ENCODE measurements at places on chromosomes 1 and 21. TPM values are rescaled to one million over a fixed set of nuclear protein-coding genes. Genes with fewer than 3 reads are reported as not detected.
A peak's percentile ranks its signal among the peaks of the same experiment; 100 is the strongest.

Gene SPRR2G
- total RNA-seq: not detected

Gene NUCKS1
- 216 TPM for total RNA-seq

Gene KLHDC8A
- total RNA-seq: 0.16 TPM

Gene CRYBG2
- total RNA-seq: 8.8 TPM

Gene DYNLT4
- total RNA-seq: not detected

Gene CENPF
- 98.2 TPM for total RNA-seq

Gene LEFTY1
- 0.20 TPM for total RNA-seq

Gene LEPR
- 43.6 TPM for total RNA-seq

Gene FLG
- not detected for total RNA-seq

Gene SERPINC1
- total RNA-seq: 0.62 TPM

DNA sequence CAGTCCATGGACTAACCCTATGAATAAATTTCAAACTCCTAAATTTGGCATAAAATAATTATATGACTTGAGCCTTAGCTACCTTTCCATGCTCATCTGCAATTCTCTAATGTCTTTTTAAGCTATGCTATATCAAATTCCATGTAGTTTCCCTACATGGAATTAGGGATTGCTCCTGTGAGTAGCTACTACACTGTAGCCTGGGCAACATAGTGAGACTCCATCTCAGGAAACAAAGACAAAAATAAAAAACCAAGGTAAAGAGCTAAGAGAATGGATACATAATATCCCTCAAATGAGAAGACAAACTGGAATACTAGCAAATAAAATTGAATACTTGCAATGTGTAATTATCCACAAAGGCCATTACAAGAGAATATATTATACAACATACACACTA is 37.5 kb downstream of the ATP1B1 start:
- H3K4me3 ChIP-seq: no peak overlapping the region
- no peak for DNase-seq
- H3K27ac ChIP-seq: no peak overlapping the region
- H3K36me3 ChIP-seq: no peaks in the 10 kb centered on the region
- no peaks in the 10 kb centered on the region for H3K4me1 ChIP-seq

- H3K4me1 ChIP-seq: peaks cover 14% of the 10 kb centered on the region
- no peak overlapping the region for H3K4me3 ChIP-seq
- peak; percentile 74 for DNase-seq
- H3K36me3 ChIP-seq: no peaks in the 10 kb centered on the region
- no peaks in the 10 kb centered on the region for H3K27me3 ChIP-seq
Observed at GRCh38 chr1:46535063-46535462, 16.4 kb downstream of the KNCN start.

- H3K27ac ChIP-seq: no peak overlapping the region
- no peaks in the 10 kb centered on the region for H3K27me3 ChIP-seq
- H3K4me1 ChIP-seq: no peaks in the 10 kb centered on the region
Observed at GRCh38 chr21:30623362-30623761, 2.9 kb downstream of the KRTAP20-4 start.

GRCh38 chr21:28961927-28962326 is 30.8 kb downstream of the LTN1 start:
- DNase-seq: no peak
- H3K27ac ChIP-seq: no peak overlapping the region
- peaks cover 86% of the 10 kb centered on the region for H3K36me3 ChIP-seq
- H3K4me1 ChIP-seq: no peaks in the 10 kb centered on the region
- H3K27me3 ChIP-seq: no peaks in the 10 kb centered on the region

DNA sequence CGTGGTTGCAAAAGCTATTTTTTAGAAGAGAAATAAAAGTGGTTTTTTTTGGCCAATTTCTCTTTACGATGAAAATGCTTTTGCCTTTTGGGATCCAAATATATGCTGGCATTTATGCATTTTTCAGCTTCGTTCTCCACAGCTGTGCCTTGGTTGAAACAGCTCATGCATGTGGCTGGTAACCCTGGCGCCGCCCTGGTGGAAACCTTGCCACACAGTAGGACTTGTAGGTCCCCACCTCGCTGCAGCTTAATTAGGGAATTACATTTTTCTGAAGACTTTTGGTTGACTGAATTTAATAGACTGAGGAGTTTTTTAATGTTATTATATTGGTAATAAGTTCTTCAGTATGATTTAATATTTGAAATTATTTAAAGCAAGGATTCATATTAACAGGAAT is 12.7 kb upstream of the PCP4 start:
- H3K4me1 ChIP-seq: no peaks in the 10 kb centered on the region
- no peak overlapping the region for H3K27ac ChIP-seq
- no peaks in the 10 kb centered on the region for H3K27me3 ChIP-seq
- H3K36me3 ChIP-seq: no peaks in the 10 kb centered on the region
- H3K4me3 ChIP-seq: no peak overlapping the region
- no peak for DNase-seq

GRCh38 chr1:27591622-27592021 is 12.3 kb downstream of the AHDC1 start:
- DNase-seq: no peak
- H3K27ac ChIP-seq: no peak overlapping the region
- no peaks in the 10 kb centered on the region for H3K27me3 ChIP-seq
- H3K4me3 ChIP-seq: no peak overlapping the region
- peaks cover 17% of the 10 kb centered on the region for H3K4me1 ChIP-seq
- peaks cover 48% of the 10 kb centered on the region for H3K36me3 ChIP-seq

DNA sequence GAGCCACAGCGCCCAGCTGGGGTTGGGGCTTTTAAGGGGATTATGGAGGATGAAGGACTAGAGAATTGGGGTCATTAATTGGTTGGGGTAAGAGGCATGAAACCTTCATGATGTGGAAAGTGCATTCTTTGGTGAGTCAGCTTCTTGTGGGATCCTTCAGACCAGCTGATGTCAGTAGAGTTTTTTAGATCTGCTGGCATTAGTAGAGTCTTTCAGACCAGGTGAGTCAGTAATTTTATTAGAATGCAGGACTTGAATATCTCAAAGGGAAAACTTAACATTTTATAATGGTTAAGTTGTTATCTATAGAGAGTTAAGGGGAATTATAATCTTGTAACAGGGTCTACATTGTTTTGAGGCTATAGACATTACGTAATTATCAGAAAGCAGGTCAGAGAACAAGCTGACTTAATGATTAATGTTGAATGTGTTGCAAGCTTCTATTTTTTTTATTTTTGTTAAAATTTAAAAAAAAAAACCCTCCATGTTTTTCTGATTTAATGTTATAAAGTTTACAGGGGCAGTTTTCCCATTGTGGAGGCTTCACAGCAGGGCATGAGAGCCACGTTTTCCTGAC is 160.9 kb upstream of the FMN2 start:
- H3K36me3 ChIP-seq: no peaks in the 10 kb centered on the region
- H3K27me3 ChIP-seq: no peaks in the 10 kb centered on the region
- no peak for DNase-seq
- no peak overlapping the region for H3K27ac ChIP-seq
- no peaks in the 10 kb centered on the region for H3K4me1 ChIP-seq
- no peak overlapping the region for H3K4me3 ChIP-seq

DNA sequence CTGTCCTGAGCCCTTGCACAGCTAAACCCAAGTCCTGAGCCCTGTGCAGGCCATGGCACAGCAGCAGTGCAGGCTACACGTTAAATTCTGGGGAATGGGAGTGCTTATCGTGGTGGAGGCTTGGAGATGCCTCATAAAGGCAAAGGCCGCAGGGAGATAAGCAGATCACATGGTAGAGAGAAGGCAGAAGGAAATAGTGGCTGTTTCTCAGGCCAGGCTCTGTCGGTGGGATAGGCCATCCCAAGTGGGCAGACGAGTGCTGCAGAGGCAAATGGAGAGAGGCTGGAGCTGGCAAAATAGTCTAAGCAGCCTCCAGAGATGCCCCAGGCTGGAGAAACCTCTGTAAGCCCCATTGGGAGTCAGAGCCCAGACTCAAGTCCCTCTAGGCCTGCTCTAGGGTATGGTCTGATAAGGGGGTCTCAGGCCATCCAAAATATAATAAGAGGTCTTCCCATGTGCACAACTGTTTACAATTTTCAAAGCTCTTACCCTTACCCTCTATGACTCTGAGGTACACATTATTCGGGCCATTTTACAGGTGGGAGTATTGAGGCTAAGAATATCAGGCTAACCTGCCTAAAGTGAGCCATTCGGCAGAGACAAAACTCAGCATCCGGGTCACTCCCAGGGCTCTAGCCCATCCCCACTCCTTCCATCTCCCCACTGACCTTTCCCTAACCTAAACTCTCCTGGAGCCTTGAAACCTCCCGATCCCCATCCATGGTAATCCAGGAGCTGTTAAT is 79.6 kb downstream of the NKAIN1 start:
- H3K36me3 ChIP-seq: no peaks in the 10 kb centered on the region
- H3K4me3 ChIP-seq: no peak overlapping the region
- peaks cover 45% of the 10 kb centered on the region for H3K4me1 ChIP-seq

DNA sequence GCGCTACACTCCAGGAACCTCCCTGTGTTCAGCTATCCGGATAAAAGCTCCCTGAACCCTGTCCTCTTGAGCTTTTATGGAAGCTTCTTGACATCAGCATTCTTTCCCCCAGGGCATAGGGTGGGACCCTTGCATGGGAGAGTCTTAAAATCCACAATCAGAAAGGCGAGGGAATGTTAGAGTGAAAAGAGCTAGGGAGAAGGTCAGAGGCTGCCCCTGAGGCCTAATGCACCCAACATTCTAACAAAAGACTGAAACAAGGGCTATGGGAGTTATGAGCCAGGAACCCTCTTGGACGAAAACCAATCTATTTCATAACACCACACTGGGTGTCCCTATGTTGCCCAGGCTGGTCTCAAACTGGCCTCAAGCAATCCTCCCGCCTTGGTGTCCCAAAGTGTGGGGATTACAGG is 36.7 kb downstream of the NEK2 start:
- no peak overlapping the region for H3K4me3 ChIP-seq
- peaks cover 6% of the 10 kb centered on the region for H3K4me1 ChIP-seq
- DNase-seq: no peak
- H3K27ac ChIP-seq: no peak overlapping the region
- H3K27me3 ChIP-seq: no peaks in the 10 kb centered on the region

DNA sequence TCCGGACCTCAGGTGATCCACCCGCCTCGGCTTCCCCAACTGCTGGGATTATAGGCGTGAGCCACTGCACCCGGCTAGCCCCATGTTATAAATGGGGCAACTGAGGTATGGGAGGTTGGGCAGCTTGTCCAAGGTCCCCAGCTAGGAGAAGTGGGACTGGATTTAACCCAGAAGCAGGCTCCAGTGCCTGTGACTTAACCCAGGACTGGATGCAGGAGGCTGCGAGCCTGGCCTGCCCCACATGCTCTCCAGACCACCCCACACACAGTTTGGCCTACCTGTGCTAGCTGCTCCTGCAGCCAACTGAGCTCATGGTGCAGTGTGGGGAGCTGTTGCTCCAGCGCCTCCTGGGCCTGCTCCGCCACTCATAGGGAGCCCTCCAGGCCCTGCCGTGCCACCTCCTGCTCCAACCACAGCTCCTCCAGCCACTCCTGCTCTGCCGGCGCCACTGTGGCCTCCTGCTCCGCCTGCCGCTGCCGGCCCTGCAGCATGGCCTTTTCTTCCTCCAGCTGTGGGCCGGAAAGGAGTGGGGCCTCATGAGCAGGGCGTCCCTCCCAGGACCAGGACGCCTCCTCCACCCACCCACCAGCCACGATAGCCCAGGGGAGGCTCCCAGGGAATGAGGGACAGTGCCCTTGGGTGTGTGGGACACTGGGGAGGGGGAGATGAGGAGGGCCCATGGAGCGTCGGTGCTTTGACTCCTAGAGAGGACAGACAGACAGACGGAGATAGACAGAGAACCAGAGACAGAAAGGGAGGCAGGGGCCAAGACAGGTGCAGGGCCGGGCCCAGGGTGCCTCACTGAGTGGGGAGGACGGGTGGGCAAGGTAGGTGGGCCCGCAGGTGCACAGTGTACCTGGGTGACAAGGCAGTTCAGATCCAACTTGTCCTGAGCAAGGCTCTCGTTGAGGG is 12.4 kb upstream of the NBPF1 start:
- H3K4me3 ChIP-seq: no peak overlapping the region
- peaks cover 85% of the 10 kb centered on the region for H3K36me3 ChIP-seq
- H3K27me3 ChIP-seq: no peaks in the 10 kb centered on the region
- peak; percentile 47 for DNase-seq
- no peak overlapping the region for H3K27ac ChIP-seq

DNA sequence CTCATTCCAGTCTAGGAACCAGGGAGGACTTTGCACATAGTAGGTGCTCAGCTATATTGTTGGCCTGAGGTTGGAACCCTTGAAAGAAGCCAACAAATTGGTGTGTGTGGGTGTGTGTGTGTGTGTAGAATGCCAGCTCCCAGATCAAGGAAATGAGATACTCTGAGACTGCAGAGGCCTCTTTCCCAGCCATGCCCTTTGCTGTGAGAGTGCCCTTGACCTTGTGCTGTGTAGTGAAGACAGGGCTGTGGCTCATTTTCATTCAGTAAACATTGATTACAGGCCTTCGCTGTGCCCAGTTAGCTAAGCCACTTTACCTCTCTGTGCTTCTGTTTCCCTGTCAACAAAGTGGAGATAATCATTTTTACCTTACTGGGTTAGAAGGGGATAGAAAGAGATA is 3.2 kb downstream of the CYP4B1 start:
- no peak overlapping the region for H3K27ac ChIP-seq
- no peak overlapping the region for H3K4me3 ChIP-seq
- H3K27me3 ChIP-seq: 0 out of 3 replicates have a peak, but pooled peaks cover 2% of the 10 kb centered on the region
- H3K36me3 ChIP-seq: no peaks in the 10 kb centered on the region

DNA sequence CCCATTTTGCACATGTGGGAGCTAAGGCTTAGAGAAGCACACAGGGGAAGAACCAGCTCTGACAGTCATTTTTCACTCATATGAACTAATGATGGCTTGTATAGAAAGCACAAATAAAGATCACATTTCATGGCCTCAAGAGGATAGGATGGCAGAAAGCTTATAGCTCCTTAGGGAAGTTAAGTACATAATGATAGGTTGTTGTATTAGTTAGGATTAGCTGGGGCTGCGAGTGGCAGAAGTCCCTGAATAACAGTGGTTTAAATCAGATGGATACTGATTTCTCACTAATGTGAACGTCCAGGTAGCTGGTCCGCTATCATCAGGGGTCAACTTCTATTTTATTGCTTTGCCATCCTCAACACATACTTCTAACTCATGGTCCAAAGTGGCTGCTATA is 284.0 kb downstream of the RPS6KC1 start:
- no peak overlapping the region for H3K27ac ChIP-seq
- H3K36me3 ChIP-seq: no peaks in the 10 kb centered on the region
- no peak overlapping the region for H3K4me3 ChIP-seq
- H3K27me3 ChIP-seq: peaks cover 9% of the 10 kb centered on the region

DNA sequence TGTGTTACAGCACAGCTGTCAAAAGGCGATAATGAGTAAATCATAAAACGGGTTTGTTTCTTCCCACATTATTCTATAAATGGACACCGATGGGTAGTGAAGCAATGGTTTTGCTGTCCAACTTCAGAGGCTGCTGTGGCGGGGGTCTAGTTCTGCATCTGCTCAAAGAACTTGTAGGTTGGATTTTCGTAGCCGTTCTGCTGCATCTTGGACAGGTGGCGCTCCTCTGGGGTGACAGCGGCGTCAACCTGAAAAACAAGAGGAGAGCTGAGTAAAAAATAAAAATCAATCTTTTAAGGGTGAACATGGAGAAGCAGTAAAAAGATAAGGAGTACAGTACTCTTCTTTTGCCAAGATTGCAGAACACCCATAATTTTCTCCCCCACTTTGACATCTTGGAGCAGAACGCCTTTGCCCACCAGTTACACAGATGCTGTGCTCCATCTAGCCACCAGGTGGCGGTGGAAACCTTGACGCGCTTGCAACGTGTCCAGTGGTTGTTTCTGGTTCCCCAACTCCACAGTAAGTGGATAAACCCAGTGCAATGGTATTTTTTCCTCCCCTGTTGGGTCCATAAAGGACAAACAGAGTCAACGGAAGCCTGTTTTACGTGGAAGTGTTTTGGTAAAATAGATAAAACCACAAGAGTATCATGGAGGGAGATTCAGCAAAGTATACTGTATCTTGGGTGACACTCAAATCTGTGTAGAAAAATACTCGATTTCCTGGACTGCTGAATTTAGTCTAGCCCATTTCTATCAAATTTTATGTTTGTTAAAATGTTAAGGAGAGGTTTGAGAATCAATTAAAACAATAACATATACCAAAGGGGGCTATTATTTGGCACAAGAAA is 147.0 kb downstream of the GABPA start:
- H3K4me1 ChIP-seq: no peaks in the 10 kb centered on the region
- DNase-seq: peak; percentile 63
- H3K4me3 ChIP-seq: no peak overlapping the region
- no peaks in the 10 kb centered on the region for H3K27me3 ChIP-seq

Measured in K562 (cell line).